ENCODE measurements at places on chromosomes 7 and 10.

GRCh38 chr7:88146616-88147015 lies 73.2 kb downstream of the SRI start:
- no peak for DNase-seq

DNA sequence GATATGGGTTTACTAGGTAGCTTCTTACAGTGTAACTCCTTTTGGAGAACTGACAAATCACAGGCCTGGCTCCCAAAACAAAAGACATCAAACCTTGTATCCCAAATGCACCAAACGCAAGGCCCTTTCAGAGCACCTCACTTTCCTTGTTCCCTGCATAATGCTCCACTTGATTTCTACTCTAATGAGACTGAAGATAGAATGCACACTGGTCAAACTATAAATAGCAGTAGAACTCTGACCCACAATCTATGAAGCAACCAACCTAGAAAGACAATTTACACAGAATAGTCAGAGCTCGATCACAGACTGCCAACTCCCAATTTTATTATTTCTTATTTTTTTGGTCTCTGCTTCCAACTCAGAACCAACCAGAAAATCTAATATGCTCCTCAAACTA lies 214.4 kb downstream of the CACNA2D1 start:
- DNase-seq, result no peak

DNA sequence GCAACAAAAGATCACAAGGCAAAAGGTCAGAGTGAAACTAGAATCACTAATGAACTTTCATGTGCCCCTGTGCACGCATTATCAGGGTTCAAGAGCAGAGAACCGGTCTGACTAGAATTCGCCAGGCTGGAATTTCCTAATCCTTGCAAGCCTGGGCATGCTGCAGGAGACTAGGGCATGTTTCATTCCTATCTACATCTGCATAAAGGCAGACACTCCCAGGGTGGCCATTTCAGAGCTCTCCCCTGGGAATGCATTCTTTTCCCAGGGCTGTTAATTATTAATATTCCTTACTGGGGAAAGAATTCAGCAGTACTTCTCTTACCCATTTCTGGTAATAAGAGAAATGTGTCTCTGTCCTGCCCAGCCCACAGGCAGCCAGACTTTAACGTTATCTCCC lies 90.5 kb downstream of the CDC14C start:
- DNase-seq, result no peak

DNA sequence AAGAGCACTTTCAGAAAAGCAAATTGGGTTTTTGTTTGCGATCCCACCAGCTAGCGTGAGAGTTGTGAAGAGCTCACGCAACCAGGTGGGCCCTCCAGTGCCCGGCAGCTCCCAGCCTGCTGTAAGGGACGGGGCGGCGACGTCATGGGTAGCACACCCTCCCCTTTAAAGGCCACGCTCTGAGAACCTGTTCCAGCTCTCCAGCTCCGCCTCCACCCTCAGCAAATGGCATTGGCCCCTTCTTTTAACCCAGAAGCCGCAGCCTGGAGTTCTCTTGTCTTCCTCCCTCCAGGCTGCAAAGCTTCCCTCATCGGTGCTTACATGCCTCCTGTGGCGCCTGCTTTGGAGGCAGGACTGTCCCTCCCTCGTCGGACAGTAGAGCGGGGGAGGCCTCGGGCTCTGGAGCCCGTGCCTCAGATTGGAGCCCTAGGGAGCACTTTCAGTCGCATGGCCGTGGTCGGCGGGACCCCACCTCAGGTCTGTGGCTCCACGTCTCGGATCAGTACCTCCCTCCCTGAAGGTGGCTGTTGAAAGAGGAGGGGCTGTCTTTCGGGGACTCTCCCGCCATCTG lies 32.9 kb downstream of the WIPI2 start:
- DNase-seq, result no peak

- DNase-seq, result no peak
Measured at GRCh38 chr7:38932509-38933168, 23.6 kb upstream of the VPS41 start.

- no peak for DNase-seq
Measured at GRCh38 chr7:77867537-77867865, 68.9 kb downstream of the PHTF2 start.

DNA sequence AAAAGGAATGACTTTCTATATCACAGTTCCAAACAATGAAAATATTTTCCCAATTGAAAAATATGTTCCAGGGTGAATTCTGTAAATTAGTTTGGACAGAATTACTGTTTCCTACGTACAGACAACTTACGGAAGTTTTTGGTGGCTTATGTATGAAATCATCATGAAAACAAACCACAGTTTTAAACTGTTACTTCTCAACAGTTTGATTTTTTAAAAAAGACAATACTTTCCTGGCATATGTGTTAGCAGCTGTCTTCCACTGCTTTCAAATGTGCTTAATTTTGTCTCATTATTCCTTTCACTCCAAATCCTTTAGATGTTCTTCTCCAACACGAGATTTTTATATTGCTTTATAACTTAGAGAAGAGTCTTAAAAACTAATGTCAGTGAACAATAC lies 56.2 kb downstream of the SEMA3A start:
- no peak for DNase-seq

GRCh38 chr7:247636-248035 lies 42.3 kb upstream of the FOXL3 start:
- DNase-seq, result no peak

- no peak for DNase-seq
Measured at GRCh38 chr10:78038791-78039547, 5.3 kb downstream of the RPS24 start.

- no peak for DNase-seq
Measured at GRCh38 chr10:21727452-21728168, 193.6 kb downstream of the MLLT10 start.

GRCh38 chr10:123203393-123204126 lies 49.4 kb downstream of the BUB3 start:
- DNase-seq, result no peak

GRCh38 chr7:116173051-116174028 lies 37.0 kb upstream of the TES start:
- DNase-seq, result no peak

- no peak for DNase-seq
Measured at GRCh38 chr10:31972519-31973041, 43.9 kb upstream of the ARHGAP12 start.

- no peak for DNase-seq
Measured at GRCh38 chr7:148060724-148061123, 529.8 kb upstream of the C7orf33 start.

DNA sequence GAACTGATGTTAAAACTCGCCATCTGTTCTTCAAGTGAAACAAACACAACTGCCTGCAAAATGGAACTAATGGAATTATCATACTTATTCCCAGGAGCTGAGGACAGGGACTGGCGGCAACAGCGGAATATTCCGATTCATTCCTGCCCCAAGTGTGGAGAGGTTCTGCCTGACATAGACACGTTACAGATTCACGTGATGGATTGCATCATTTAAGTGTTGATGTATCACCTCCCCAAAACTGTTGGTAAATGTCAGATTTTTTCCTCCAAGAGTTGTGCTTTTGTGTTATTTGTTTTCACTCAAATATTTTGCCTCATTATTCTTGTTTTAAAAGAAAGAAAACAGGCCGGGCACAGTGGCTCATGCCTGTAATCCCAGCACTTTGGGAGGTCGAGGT lies 24.7 kb upstream of the MCM10 start:
- no peak for DNase-seq

- DNase-seq, result peak; percentile 74
Measured at GRCh38 chr7:102425639-102426267, 7.6 kb upstream of the ORAI2 start.

GRCh38 chr10:77501846-77502261 lies 135.8 kb downstream of the KCNMA1 start:
- DNase-seq, result no peak

GRCh38 chr7:33062023-33062781 lies at the start of gene NT5C3A:
Gene NT5C3A, minus strand, starts transcription at chr7:33062776. Its CDS starts 71 bp downstream, at chr7:33062705.
- no peak for DNase-seq

DNA sequence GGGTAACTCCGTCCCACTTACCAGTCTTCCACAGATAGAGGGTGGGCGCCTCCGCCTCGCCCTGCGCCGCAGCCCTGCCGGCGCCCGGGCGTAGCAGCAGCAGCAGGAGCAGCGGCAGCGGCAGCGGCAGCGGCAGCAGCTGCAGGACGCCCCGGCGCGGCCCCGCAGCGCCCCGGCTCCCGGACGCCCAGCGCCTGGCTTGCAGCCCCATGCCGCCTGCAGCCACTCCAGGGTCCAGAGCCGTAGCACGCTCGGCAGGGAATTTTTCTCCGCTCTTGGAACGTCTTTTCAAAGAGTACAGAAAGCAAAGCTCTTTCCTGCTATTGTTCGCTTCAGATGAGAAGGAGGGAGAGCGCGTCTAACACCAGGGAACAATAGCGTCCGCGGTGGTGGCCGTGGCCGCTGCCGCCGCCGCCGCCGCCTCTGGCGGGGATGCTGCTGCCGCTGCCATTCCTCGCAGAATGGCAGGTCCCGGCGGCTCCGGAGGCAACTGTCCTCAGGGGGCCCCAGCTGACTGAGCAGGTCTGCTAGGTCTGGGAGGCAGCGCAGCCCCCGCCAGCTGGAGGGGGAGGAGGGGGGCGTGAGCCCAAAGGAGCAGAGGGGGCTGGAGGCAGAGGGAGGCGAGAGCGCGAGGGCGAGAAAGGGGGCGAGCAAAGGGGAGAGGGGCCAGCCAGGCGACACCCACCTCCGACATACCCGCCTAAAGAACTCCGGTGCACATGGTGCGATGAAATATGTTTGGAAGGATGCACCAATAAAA lies at the start of gene THSD7A:
Gene THSD7A (minus strand): TSS at position 463 of the 760 bp plus-strand sequence. CDS start 252 bp downstream, at position 211.
- no peak for DNase-seq

DNA sequence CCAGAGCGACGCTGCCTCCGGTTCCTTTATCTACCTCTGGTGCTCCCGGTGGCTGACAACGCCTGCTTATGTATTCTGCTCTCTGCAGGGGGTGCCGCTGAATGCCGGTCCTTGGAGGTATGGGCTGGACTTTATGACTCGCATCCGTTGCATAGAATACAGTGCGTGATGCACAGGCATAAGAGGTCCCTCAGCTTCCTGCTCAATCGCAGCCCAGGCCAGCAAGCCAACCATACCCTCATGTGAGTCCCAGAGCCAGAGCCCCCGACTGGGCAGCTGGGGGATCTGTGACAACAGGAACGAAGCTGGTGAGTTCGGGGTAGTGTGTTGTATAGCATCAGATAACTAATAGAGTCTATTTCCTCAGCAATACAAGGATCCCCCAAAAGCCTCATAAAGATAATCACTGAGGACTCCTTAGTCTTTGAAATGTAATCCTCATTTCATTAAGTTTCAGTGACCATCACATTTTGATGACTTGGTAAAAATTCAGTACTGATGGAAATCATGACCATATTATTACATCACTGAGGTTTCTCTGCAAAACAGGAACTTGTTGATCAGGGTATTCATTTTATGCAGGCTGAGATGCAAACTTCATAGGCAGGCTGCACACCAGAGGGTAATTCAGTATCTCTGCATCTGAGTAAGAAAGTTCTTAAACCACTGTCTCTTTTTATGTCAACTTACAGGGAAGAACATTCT lies 607.8 kb downstream of the PTPRN2 start:
- no peak for DNase-seq

GRCh38 chr7:128833148-128833945 lies 3.1 kb downstream of the FLNC start:
- DNase-seq, result no peak

DNA sequence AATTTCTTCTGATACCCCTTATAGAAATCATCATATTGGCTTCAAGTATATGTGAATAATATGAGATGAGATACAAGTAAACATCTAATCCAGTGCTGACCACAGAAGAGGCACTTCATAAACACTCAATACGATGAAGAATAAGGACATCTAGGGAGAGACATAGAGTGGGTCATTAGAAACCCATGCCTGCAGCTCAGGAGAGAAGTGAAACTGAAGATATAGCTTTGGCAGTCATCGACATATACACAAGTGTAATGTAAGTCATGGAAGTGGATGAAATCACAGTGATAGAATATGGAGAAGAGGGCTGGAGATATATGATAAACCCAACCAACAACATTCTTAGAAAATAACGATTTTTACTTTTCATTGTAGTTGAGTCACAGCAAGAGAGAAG lies 665.0 kb downstream of the PARD3 start:
- no peak for DNase-seq

- no peak for DNase-seq
Measured at GRCh38 chr10:36489611-36490228, 635.7 kb upstream of the ANKRD30A start.

GRCh38 chr7:143975617-143976016 lies 21.0 kb downstream of the OR2F1 start:
- no peak for DNase-seq

- no peak for DNase-seq
Measured at GRCh38 chr7:36361227-36361626, 28.4 kb upstream of the ANLN start.

DNA sequence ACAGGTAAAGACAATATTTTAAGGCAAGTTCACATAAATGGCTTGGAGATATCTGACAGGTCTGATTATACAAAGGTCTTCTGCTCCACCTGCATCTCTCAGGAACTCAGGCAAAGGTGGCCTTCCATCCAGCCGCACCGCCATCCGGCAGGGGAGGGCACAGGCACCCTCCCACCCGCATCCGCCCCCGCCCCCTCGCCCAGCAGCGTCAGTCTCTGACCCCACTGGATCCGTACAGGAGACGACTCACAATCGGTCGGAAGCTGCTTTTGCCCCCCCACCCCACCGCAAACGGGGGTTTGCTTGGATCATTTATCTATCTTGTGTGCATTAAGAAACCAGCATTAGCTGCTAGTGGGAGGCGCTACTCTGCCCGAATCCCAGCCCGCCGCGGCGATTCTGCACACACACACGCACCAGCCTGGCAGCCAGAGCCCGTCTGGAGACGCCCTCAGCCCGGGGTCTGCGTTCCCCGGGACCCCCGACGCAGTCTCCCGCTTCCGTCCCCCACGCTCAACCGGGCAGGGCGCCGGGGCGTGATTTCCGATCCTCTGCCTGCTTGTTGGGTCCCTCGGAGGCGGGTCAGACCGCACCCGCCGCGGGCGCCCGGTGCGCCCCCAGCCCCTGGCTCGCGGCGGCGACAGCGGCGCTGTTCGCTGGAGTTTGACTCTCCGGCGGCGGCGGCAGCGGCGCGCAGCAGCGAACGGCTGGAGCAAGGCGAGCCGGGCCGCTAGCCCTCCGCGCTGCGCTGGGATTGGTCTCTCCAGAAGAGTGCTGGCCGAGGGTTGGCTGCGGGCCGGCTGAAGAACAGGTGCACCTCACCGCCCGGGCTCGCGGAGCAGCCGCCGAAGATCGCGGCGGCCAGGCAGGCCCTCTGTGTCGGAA lies 820 bp upstream of the NRG3 start:
- no peak for DNase-seq

- no peak for DNase-seq
Measured at GRCh38 chr7:95589031-95589430, 7.3 kb downstream of the PDK4 start.

DNA sequence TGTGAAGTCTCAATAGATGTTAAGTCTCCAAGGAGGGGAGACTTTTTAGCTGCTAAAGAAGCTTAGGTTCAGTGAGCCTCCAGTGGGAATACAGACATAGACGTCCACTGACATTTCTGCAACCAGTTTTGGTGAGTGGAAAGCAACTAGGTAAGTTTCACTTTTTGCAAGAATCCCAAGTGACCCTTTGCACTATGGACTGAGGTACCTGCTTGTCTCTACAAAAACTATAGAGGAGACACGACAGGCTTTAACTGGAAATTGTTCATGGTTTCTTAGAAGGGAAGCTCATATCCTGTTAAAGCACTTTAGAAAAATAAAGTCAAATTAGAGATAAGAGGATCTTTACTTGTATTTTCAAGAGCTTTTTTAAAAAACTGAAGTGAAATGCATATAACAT lies 38.6 kb downstream of the GBF1 start:
- no peak for DNase-seq
